Left kidney (tissue), 8 donors: ENCODE measurements at places on chromosomes 5 and 9. TPM values are rescaled to one million over a fixed set of nuclear protein-coding genes. Genes with fewer than 3 reads are reported as not detected.

DNA sequence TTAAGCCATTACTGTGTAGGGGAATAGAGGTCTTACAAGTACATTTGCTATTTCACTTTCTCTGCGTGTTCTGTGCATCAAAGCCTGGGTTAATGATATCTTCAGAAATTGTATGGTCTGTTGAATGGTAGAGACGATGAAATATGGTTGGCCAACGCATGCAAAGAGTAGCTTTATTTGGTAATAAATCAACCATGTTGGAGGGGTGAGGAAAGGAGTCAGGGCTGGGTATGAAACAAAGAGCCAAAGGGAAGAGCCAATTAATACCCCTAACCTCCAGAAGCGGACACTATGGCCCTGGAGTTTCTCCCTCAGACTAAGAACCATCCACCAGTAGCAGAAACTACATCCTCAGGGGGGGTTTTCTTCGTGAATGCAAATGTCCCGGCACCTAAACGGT is 1974.0 kb upstream of the WWC1 start:
- DNase-seq, result no peak

- no peak for DNase-seq
These were observed 100.4 kb downstream of the NFIB start for GRCh38 chr9:14213504-14213903.

GRCh38 chr9:116039312-116039711 is 114.3 kb upstream of the PAPPA start:
- no peak for DNase-seq

The SOX30 gene
- 0.50 TPM for polyA plus RNA-seq

The CCDC192 gene
- polyA plus RNA-seq, result 1.5 TPM
